ENCODE measurements at places on chromosomes 1 and 21. TPM values are rescaled to one million over a fixed set of nuclear protein-coding genes. Genes with fewer than 3 reads are reported as not detected.

DNA sequence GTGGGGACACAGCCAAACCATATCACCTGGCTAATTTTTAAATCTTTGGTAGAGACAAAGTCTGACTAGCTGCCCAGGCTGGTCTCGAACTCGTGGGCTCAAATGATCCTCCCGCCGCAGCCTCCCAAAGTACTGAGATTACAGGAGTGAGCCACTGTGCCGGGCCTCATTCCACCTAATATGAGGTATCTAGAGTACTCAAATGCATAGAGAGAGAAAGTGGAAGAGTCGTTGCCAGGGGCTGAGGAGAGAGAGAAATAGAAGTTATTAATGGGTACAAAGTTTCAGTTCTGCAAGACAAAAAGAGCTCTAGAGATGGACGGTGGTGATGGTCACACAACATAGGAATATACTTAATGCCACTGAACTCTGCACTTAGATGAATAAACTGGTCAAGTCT, 119.6 kb downstream of the TOMM20 start:
- no peak for DNase-seq

DNA sequence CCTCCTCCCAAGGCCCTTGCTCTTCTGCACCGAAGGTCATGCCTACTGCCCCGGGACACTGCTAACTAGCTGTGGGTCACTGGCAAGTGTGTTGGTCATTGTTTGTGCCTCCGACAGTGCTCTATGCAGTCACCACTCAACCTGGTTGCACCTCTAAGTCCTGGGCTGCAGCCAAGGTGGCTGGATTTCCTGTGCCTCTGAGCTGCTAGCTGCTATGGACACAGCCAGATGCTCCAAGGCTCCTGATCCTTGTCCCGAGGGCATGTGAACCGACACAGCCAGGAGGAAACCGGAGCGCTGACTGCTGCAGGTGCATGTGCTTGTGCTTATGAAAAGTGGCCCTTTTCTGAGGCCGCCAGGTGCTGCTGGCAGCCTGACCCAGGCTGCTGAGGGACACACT, 14.7 kb upstream of the SPOCD1 start:
- DNase-seq, result no peak

DNA sequence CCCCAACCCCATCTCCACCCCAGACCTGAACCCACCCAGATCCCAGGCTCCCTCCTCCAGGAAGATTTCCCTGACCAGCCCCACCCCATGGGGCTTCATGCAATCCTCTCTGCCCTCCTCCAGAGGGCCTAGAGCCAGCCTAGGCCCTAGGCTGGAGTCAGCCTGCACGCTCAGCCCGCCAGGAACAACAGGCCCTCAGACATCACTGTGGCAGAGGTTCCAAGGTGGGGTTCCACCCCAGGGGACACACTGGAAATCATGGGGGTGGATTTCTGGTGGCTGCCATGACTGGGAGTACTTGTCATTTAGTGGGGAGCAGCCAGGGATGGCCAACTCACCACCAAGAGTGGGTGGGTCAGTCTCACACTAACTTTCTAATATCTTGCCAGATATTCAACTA, 122.0 kb downstream of the GLIS1 start:
- no peak for DNase-seq

GRCh38 chr1:30689901-30690645, 33.3 kb downstream of the MATN1 start:
- DNase-seq, result no peak

DNA sequence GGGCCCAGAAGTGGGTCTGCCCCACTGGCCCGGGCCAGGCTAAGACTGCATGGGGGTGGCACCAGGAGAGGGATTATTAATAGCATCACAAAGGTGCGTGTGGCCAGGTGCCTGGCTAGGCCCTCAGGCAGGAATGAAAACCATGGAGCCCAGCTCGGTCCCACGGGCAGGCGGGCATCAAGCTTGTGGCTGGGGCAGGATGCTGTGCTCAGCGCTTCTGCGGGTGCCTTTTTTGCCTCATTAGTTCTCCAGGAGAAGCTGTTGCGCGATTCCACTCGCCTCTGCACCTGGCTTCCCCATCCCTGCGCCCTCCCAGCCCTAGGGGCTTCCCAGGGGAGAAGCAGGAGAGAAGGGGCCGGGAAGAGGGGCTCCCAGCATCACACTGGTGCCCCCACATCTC, 39.3 kb downstream of the CITED4 start:
- no peak for DNase-seq

DNA sequence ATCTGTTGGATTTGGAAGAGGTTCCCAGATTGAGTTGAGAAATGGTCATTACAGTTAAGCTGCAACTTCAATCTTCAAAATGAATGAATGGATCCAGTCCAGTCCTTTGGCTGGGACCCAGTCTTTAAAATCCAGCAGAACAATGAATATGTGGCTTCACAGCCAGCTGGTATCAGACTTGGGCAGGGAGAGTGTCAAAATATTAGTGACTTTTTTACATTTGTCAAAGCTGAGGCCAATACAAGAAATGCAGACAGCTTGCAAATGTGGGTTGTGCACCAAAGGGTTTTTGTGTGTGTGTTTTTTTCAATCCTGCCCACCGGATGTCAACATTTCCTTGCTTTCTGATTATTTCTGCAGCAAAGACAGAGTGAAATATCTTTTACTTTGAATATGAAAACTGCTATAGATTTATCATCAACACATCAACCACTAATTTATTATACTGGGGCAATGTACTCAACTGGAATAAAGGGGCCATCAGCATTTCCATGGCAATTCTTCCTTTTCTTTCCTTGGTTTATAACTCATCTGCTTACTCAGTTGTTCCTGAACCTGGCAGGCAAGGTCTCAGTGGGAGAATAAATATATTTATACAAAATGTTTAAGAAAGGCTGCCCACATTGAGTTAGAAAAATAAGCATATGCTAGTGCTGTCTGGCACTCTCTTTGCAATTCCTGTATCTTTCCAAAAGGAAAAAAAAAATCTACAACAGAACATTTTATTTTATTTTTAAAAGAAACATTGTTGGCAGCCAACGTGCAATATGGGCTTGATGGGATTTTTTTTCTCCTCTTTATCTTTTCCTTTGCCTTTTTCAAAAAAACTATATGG, 491.6 kb upstream of the C1orf87 start:
- DNase-seq, result no peak

The KCND3 gene
- total RNA-seq, result not detected

DNA sequence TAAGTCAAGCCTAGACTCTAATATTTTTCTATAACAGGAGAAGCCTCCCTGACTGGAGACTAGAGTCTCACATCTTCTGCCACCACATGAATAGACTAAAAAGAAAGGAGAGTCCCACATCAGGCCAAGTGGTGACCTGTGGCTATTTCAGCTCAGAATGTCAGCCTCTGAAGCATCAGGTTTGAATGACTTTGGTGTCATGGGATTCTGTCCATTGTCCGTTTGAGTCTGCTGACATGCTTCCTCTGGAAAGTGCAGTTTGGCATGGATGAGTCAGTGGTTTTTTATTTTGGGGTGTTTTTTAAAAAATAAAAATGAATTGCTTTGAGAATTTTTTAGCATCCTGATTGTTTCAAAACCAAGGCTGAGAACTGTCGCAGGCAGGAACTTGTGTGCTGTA, 19.5 kb downstream of the DYRK3 start:
- DNase-seq, result no peak

DNA sequence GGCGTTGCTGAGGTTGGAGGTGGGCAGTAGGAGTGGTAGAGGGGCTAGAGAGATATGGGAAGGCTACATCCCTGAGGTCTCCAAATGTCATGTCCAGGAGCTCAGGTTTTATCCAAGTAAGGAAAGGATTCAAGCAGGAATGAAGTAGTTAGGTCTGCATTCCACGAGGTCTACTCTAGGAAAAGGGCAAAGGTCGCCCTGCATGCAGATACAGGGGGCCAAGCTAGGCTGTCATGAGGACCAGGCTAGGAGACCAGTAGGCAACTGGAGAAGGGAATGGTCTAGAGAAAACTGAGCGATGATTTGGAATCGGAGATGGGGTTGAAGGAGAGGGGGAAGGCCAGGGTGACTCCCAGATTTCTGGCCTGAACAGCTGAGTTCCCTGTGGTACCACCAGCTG, 48.7 kb downstream of the IRF2BP2 start:
- DNase-seq, result no peak

DNA sequence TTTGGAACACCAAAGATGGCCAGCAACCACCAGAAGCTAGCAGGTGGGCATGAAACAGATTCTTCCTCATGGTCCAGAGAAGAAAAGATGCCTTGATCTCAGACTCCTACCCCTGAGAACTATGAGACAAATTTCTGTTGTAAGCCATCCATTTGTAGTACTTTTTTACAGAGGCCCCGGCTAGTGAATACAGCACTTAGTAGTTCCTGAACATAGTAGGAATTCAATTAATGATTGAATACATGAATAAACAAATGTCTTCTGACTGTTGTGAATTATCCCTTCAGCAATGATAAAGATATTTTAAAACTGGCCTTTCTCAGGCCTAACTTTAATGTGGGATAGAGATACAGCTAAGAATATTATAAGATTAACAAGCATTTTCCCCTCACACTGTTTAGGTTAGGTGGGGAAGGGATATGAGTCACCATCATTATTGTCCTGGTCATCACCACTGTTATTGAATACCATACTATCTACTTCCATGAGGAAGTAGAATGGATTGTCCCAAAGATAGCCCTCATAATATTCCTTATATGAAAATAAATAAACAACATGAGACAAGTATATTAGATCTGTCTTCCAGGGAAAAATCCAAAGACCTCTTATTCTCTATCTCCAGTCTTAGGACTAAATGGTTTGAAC, 51.4 kb downstream of the ADCY10 start:
- DNase-seq, result no peak

The OR6N1 gene
- not detected for total RNA-seq

DNA sequence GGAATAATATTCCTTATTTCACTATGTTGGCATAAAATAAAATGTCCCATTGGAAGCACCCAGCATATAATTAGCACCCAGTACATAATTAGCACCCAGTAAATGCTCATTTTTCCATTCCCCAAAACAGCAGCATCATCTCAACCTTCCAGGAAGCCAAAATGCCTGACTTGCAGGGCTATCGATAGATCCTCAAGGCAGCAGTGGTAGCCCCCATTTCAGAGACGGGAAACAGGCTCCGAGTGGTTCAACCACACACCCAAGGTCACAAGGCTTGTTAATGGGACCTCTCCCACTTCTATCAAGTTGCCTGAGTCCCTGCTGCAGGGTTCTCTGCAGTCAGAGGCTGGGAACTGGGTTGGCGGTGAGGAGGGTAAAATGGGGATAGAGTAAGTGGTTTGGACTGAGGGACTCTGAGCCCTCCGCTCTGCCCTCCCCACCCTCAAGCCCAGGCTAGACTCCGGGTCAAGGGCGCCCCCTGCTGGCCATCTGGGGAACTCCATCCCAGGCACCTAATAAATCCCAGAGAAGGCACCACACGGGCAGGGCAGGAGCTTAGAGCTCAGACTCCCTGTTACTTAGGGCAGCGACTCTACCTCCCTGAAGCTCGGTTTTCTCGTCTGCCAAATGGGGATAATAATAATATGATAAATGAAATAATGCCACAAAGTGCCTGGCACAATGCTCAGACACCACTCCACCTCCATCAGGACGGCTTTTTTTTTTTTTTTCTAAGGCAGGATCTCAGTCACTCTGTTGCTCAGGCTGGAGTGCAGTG, 21.9 kb upstream of the LAPTM5 start:
- peak; percentile 85 for DNase-seq

DNA sequence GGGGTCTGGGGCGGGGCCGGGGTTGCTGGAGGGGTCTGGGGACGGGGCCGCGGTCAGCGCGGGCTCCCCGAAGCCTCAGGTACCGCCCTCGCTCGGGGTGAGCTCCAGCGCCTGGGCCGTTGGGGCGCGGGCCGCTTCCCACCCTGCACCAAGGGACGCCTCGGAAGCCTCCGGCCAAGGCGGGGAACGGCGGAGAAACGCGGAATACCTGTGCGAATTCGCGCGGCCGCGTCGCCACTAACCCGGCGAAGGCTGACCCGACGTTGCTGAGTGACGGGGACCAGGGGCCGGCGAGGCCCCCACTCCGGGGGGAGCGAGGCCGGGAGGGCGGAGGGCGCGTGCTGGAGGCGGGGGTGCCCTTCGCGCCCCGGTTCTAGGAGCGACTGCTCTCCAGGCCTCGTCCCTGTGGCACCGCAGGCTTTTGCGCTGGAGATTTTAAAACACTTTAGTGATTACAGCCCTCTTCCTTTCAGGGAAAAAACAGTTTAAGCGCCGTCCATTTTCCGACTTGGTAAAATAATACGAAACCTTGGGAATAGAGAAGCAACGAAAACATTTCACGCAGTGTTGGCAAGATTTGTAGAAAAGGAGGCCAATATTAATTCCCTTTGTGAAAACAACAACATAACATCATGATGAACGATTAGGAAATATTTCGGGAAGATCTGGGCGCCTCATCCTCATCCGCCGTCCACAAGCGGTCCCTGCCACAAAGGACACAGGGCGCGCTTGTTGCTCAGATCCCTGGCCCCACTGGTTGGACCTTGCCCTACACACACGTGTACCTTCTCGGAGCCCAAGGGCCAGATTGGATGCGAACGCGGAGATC, 971 bp upstream of the GNG4 start:
- DNase-seq, result no peak

GRCh38 chr1:16260814-16261213, 23.8 kb upstream of the CPLANE2 start:
- no peak for DNase-seq

The ATP1A4 gene
- total RNA-seq, result not detected

The AIRE gene
- total RNA-seq, result not detected

- no peak for DNase-seq
These were observed 49.2 kb upstream of the LMO4 start for GRCh38 chr1:87279536-87279875.

- DNase-seq, result no peak
These were observed 802 bp downstream of the CYP4X1 start for GRCh38 chr1:47024141-47024801.

The GATAD2B gene
- total RNA-seq, result 104 TPM

DNA sequence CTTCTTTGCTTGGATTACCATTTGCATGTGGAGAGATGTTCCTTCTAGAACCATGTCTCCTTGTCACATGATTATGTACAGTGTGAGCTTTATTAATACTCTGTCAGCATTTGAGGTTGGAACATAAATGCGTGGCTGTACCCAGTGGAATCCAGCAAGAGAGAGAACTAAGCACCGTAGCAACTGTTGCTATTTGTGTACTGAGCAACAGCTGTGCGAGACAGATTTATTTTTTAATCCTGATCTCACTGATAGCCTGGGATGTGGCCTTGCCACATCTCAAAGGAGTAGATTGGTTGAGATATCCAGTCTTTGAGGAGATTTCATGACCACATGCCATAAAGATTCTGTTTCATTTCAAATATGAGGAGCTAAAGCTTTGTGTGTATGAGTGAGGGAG, 43.4 kb downstream of the KIF1B start:
- no peak for DNase-seq

GRCh38 chr21:34648739-34649297, 20.0 kb upstream of the CLIC6 start:
- no peak for DNase-seq

The OVAAL gene
- not detected for total RNA-seq

DNA sequence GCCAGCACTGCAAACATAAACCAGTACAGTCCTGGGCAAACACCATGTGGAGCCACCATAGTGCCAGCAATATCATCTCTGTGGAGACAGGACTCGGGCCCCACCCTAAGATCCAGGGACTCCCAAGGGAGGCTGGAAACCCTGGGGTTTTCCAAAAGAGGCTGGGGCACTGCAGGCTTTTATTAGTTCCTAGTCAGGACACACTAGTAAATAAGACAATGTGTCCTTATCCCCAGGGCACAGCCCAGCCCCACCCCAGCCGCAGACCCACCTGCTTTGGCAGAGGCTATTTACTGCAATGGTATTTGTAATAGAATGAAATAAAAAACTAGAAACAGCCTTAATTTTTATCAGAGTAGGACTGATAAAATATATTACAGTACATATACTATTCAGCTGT, 486 bp upstream of the GJB3 start:
- DNase-seq, result no peak

- no peak for DNase-seq
These were observed 591.0 kb downstream of the PTPRU start for GRCh38 chr1:29827237-29827750.

GRCh38 chr1:43951021-43951985, 4.6 kb downstream of the IPO13 start:
- no peak for DNase-seq
